Suprapubic skin (tissue), 4 donors: ENCODE measurements at places on chromosomes 4 and X.

DNA sequence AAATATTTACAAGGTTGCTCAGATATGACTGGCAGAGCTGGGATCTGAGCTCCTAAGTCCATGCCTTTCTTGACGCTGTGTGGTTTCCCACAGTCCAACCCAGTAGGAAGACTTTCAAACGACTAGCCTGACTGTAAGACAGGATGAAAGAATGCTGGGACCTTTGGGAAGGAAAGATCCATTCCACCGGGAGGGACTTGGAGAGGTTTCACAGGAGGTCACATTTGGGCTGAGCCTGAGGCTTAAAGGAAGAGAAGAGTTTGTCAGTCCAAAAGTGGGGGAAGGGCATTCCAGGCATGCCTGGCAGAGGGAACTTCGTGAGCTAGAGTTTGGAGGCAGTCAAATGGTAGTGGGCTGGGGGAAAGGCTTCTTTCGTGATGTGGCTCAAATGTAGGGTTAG lies 1.5 kb downstream of the STARD8 start:
- peaks cover 8% of the 10 kb centered on the region for H3K4me1 ChIP-seq
- no peaks in the 10 kb centered on the region for H3K36me3 ChIP-seq
- H3K27me3 ChIP-seq = no peaks in the 10 kb centered on the region
- no peak for DNase-seq
- no peak overlapping the region for H3K27ac ChIP-seq
- H3K4me3 ChIP-seq = no peak overlapping the region

GRCh38 chr4:19508442-19508841 lies 743.3 kb upstream of the SLIT2 start:
- H3K4me1 ChIP-seq = no peaks in the 10 kb centered on the region
- no peak for DNase-seq
- no peak overlapping the region for H3K4me3 ChIP-seq
- H3K27me3 ChIP-seq = no peaks in the 10 kb centered on the region
- H3K36me3 ChIP-seq = no peaks in the 10 kb centered on the region

DNA sequence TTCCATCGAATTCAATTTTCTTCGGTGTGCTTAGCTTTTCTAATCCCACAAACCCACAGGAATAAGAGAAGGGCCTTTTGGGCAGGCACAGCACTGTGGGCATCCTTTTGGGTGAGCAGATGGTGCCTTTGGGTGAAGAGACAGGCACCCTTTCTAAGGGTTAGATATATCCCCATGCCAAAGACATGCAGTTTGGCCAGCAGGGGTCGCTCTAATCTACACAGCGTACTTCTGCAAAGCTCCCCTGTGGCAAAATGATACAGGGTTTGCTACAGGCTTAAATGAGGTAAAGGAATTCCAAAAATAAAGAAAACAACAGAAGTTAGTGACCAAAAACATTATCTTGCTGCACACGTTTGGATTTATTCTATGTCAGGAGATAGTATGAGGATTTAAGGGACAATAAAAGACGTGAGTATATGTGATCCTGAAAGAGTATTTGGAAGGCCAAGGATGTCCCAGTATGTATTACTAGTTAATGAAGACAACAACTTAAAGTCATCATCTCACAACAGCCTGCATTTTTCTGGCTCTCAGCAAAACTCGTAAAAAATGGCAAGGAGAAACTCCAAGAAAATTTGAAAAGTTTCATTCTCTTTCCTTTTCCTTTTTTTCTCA lies 49.5 kb downstream of the PHEX start:
- H3K4me3 ChIP-seq = no peak overlapping the region
- no peak for DNase-seq
- no peaks in the 10 kb centered on the region for H3K36me3 ChIP-seq

GRCh38 chr4:10124167-10124930 lies 7.8 kb upstream of the WDR1 start:
- no peak overlapping the region for H3K27ac ChIP-seq
- H3K4me3 ChIP-seq = no peak overlapping the region
- H3K36me3 ChIP-seq = no peaks in the 10 kb centered on the region
- H3K4me1 ChIP-seq = no peaks in the 10 kb centered on the region
- no peaks in the 10 kb centered on the region for H3K27me3 ChIP-seq

- H3K36me3 ChIP-seq = no peaks in the 10 kb centered on the region
- DNase-seq = no peak
- no peaks in the 10 kb centered on the region for H3K27me3 ChIP-seq
These were observed 33.1 kb downstream of the GAB3 start for GRCh38 chrX:154717824-154718223.
